ENCODE measurements at places on chromosomes 2 and 18.

DNA sequence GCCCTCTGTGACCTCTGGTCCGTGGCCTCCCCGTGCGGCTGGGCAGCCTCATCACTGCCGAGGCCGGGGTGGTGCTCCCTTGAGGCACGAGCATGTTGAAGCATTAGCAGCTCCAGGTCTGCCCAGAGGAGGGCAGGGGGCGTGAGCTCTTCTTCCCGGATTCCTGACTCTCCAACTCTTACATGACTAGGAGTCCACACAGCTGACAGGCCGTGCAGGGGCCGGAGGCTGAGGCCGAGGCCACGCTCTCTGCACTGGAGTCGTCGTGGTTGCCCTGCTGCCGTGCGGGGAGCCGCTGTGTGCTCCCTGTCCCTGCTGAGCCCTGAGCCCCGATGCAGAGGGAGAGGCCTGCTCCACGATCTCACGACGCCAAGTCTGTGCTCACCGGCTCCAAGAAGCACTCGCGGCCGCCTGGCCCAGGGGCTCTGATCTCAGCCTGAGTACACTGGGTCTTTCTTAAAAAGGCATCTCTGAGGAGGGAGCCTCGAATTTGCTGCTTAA, 19.4 kb upstream of the KCNG2 start:
- no peak for DNase-seq

GRCh38 chr18:56945171-56946083, 201.5 kb upstream of the BOD1L2 start:
- no peak for DNase-seq

GRCh38 chr2:144673456-144673855, 153.5 kb upstream of the ZEB2 start:
- DNase-seq = no peak

DNA sequence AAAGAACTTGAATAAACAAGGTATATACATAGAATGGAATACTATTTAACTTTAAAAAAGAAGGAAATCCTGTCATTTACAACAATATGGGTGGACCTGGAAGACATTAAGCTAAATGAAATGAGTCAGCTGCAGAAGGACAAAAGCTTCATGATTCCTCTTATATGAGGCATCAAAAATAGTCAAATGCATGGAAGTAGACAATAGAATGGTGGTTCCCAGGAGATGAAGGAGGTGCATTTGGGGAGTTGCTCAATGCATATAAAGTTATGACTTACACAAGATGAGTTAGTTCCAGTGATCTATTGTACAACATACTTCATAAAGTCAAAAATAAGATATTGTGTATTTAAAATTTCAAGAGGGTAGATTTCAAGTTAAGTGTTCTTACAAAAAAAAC, 426.1 kb upstream of the UBE2E3 start:
- no peak for DNase-seq

DNA sequence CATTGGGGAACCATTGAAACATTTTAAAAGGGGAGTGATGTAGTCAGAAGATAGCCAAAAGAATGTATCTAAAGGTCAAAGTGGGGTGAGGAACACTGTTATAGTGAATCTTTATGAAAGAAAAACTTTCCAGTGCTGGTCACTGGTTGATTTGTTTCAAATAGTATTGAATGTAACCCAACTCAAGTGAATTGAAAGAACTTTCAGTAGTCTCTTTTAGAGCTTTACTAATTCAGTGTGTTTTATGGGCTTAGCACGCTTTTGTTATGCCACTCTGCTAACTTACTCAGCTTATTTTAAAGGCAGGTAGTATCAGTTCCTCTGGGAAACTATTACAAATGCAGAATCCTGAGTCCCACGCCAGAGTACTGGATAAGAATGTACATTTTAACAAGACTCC, 57.3 kb downstream of the GTF2A1L start:
- DNase-seq = no peak

DNA sequence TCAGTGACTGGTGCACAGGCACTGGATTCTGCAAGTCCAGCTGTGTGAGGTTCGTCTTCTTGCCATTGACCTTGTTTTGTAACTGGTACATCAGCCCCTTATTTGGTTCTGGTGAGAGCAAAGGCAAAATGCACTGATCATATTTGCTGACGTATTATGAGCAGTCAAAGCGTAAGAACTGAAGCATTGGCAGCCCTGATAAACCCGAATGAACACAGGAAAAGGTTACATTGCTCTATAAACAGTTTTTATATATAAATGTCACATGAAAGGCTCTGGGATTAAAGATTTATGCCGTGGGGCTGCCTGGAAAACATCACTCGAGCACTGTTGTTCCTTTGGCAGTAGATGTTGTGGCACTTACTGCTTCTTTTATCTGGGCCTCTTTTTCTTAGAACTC, 167.9 kb downstream of the IRS1 start:
- no peak for DNase-seq

- DNase-seq = no peak
These were observed 18.8 kb downstream of the ZNF385B start for GRCh38 chr2:179842498-179843153.

- DNase-seq = peak; percentile 81
These were observed at the start of gene RSAD2 for GRCh38 chr2:6877402-6878304. RSAD2 (plus strand) TSS chr2:6877777; CDS start chr2:6877801, 24 bp downstream.

DNA sequence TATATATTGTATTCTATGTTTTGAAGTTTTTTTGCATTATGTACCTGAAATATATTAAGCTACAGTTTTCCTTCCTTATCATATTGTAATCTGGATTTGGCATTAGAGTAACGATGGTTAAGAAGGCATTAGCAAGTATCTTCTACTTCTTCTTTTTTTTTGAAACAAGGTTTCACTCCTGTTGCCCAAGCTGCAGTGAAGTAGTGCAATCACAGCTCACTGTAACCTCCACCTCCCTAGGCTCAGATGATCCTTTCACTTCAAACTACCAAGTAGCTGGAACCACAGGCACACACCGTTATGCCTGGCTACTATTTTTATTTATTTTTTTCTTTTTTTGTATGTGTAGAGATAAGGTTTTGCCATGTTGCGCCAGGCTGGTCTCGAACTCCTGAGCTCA, 201.1 kb downstream of the ZNF804A start:
- no peak for DNase-seq

DNA sequence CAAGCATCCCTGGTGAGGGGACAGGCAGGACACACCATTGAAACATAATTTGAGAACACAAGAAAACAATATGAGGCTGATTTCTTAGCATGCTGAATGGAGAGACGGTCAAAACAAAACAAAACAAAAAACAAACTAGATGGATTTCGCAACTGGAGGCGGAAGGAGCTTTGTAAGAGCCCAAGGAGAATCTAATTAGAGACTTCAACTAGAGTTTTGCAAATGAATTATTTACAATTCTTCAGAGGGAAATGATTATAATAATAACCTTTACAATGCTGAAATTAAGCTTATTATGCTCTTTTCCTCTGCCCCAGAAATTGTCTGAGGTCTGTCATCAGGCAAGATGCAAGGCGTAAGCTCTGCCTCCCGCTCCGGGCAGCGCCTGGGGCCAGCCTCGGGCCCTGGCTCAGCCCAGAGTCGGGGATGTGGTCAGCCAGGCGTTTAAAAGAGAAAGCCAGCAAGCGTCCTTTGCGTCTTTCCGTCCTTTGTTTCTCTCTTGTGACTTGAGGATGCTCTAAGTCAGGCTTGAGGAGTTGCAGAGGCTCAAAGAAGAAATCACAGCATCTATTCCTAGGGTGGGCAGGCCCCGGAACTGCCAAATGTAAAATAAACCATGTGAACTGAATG, 139.6 kb downstream of the TWIST2 start:
- DNase-seq = no peak

DNA sequence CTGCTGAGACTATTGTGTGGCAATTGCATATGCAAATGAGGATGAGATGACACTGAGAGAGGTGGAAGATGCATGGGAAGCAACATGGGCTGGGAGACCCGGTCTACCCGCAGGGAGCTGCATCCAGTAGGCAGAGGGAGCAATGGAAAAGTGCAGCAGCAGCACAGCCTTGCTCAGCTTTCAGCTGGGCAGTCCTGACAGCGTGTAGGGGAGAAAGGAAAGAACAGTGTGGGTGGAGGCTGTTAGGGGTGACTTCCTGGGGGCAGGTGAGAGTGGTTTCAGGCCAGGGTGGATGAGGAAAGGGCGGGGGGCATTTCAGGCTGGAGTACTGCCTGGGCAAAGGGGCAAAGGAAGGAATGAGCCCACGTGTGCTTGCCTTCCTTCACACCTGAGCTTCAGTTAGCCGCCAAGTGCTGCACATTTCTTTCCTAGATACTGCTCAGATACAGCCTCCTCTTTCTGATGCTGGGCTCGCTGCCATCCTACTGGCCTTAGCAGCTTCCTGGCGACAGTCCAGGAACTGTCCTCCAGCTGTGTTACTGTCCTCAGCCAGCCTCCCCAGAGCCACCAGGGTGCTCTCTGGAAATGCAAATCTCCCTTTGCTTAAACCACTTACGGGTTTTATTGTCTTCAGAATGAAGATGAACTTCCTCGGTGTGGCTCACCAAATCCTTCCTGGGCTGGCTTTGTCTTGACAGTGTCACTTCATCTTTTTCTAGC, 276.3 kb downstream of the TSN start:
- peak; percentile 33 for DNase-seq

GRCh38 chr18:72867746-72868584, at the start of gene NETO1:
NETO1 (minus strand) TSS chr18:72867987; CDS start chr18:72867291, 696 bp downstream.
- DNase-seq = no peak

DNA sequence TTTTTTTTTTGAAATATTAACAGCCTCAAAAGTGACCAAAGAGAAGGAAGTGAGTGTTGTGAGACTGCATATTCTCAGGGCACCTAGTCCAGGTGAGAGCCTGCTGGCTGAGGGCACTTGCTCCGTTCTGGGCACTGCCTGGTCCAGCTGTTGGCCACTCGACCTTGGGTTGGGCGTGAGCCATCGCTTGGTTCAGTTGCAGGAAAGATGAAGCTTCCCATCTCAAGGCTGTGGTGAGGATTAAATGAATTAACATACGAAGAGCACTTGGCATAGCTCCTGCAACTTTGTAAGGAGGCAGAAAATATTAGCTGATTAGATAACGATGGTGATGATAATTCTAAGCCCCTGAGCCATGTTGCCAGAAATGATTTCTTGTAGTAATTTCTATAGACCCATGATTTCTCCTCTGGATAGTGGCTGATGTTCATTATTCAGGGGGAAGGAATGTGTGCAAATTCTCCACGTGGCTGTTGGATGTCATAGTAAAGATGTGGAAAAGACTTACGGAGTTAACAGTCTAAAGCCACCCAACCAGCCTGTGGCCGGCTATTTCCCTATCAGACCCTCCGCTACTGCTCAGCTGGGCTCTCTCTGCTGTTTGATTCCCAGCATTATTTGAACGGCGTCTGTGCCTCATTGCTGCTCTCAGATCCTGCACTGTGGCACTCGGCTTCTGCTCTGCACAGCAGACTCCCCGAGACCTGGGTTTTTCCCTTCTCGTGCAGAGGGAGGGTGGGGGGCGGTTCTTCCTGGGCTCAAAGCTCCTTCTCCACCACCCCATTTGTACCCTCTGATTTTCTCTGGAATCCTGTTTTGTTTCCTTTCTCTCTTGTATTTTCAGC, 221.1 kb downstream of the GALR1 start:
- no peak for DNase-seq

DNA sequence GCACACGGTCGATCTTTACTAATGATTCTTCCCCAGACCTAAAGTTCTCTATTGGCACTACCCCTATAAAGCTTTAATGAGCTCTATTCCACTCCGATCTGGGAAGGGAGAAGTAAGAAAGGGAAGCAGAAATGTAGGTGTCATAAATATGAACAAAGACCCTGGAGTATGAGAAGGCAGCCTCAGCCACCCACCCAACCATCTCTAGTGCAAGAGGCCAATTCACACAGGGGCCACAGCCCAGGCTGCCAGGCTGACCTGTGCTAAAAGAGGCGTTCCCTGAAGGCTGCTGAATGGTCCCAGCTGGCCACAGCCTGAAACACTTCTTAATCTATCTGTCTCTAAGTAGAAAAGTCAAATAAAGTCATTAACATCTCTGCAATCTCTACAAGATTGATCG, 60.1 kb upstream of the ACTR3 start:
- DNase-seq = no peak

- no peak for DNase-seq
These were observed 42.4 kb upstream of the IGFBP2 start for GRCh38 chr2:216590780-216591179.

- DNase-seq = no peak
These were observed 238.3 kb downstream of the PRKCE start for GRCh38 chr2:45889620-45890370.

- DNase-seq = peak; percentile 71
These were observed 23.3 kb downstream of the RAB31 start for GRCh38 chr18:9731380-9731779.

DNA sequence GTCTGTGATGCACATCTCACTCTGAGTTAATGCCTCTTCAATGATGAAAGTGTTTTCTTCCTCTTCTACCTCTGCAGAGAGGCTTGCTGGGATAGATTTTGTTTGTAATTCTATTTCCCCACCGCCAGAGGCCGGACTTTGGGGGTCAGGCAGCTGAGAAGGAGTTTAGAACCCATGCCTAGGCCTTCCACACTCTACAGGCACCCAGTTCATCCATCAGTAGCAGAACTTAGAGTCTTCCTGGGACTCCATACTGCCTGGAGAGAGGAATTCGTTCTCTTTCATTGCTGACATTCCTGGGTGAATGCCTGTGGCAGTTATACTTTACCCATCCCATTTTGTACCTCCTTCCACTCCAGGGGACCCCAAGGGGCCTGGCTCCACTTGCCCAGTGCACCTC, 9.1 kb downstream of the TPRKB start:
- no peak for DNase-seq

DNA sequence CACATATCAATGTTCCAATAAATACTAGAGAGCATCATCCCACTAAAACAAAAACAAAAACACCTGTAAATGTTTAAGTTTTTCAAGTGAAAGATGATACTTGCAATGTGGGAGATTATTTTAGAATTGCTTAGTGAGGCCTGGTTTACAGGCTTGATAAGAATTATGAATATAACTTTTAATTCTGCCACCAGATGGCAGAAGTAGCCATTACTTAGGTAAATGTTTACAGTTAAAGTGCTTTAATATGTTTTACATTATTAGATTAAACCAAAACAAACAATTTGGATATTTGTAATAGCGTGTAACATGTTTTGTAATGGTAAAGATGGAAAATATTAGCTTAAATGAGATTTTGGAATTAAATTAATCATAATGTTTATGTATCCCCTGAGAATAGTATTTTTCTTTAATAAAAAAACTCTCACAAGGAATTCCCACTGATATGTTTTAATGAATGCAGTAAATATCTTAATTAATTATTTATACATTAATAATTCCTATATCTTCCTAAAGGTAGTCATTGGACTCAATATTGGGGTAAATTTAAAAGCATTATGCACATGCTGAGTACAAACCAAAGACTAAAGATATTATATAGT, 522.0 kb downstream of the SPAG16 start:
- peak; percentile 46 for DNase-seq

- no peak for DNase-seq
These were observed 61.7 kb downstream of the SMIM21 start for GRCh38 chr18:75365837-75366236.

- DNase-seq = no peak
These were observed 95.0 kb downstream of the SPP2 start for GRCh38 chr2:234145511-234145910.

- DNase-seq = no peak
These were observed 163.6 kb upstream of the COL3A1 start for GRCh38 chr2:188810586-188810985.

All from MCF 10A (cell line).